ENCODE measurements at places on chromosomes 7 and 10.
A peak's percentile ranks its signal among the peaks of the same experiment; 100 is the strongest.

DNA sequence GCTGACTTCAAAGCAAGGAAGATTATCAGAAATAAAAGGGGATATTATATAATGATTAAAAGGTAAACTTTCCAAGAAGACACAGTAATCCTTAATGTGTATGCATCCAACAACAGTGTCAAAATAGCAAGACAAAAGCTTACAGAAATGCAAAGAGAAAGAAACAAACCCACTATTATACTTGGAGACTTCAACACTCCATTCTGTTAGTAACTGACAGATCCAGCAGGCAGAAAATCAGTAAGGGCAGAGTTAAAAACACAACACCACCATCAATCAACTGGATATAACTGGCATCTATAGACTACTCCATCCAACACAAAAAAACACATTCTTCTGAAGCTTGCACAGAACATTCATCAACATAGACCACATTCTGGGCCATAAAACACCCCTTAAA lies 103.8 kb downstream of the OR13A1 start:
- DNase-seq, result no peak

GRCh38 chr7:91949221-91950009 lies 8.8 kb downstream of the AKAP9 start:
- no peak for DNase-seq

GRCh38 chr7:100886936-100887515 lies 2.5 kb downstream of the UFSP1 start:
- no peak for DNase-seq

DNA sequence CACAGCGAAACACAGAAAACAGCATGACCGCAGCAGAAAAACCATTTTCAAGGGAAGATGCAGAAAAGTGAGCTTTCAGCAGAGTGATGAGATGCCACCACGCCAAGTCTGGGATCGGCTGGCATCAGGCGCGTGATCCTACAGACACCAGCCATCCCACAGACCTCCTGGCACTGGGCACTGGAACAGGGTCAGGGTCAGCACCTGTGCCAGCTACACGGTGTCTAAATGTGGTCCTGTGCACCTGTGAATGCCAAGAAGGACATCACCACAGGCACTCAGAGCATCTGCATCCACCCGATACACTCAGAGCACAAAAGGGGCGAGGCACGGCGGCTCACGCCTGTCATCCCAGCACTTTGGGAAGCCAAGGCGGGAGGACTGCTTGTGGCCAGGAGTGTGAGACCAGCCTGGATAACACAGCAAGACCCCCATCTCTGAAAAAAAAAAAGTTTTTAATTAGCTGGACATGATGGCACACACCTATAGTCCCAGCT lies 31.5 kb downstream of the STK32C start:
- no peak for DNase-seq

DNA sequence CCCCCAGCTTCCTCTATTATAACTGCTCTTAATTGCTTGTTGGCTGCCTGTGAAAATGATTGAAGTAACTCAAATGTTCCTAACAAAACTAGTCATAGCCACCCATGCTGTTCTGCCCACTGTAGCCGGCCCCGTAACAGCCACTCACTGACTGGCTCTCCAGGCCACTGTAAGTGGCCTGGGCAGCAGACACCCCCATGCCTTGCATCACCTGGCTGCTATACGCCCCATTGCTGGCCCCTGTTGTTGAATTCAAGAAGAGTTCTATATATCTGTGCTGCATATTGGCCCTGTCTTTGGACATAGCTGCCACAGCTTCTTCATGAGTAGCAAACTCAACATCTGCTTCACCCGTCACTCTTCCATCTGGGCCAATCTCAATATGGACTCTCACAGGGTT lies 15.1 kb downstream of the FXYD4 start:
- DNase-seq, result no peak

DNA sequence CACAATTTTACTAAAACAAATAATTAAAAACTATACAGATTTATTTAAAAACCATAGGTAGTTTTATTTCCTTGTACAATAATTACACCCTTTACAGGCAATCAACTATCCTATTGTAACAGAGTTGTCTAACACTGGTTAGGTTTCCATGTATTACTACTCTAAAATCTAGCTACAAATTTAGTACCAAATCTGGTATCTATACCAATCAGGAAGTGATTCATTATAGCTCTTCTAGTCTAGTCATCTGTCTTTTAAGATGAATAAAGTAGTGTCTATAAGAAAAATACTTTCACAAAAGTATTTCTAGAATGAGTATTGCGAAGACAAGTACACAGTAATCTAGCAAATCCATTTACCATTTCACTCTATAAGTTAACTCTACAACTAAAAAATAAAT lies 16.9 kb downstream of the ZNF800 start:
- DNase-seq, result no peak

- no peak for DNase-seq
Measured at GRCh38 chr10:89210794-89211425, 3.8 kb upstream of the CH25H start.

GRCh38 chr10:86649471-86650150 lies 4.7 kb upstream of the OPN4 start:
- DNase-seq, result no peak

GRCh38 chr7:91929463-91929862 lies 11.2 kb upstream of the AKAP9 start:
- DNase-seq, result no peak

GRCh38 chr10:47189802-47190201 lies 110.2 kb upstream of the GDF10 start:
- no peak for DNase-seq

DNA sequence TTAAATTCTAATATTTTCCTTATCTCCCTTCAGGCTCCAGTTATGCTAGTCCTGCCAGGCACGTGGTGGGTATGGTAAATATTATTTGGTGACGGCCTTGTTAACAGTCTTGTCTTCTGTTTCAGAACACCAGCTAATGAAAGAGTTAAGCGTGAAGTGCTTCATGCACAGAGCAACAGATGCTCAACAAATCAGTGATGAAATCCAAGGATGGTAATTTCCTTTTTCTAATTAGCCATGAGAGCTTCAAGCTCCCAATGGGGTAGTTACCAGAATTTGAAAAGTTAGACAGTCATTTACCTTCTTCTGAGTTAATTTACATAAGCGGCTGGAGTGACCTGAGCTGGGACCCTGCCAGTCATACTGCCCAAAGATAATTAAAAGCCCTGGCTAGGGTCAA lies 1.9 kb upstream of the OTUD1 start:
- DNase-seq, result no peak

- DNase-seq, result no peak
Measured at GRCh38 chr10:70756700-70757360, 28.3 kb downstream of the TBATA start.

DNA sequence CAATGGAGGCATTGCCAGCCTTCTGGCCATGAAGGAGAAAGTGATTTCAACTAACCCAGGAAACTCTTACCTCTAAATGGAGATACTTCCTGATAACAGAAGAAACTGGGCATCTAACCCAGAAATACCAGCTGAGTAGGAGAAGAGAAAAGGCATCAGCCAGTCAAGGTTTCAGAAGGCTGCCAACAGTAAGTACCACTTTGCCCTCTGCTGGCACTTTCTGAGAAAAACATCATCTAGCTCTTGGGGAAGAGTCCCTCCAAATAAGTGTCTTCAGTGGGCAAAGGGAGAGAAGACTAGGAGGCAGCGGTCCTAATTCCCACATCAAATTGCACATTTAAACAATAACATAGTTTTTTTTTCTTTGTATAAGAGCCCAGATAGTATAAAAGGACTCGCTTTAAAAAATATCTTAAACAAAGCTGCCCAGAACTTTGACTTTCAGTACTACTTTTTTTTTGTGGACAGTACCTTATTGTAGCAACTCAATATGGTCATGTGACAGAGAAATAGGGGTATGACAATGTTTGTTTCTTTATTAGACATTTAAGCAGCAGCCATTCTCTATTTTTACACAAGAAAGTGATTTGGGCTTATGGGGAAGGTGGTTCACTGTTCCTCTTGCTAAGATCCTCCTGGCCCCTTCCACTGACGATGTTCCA lies 157.3 kb downstream of the CTTNBP2 start:
- peak; percentile 12 for DNase-seq

GRCh38 chr10:24344279-24344678 lies 135.3 kb downstream of the KIAA1217 start:
- no peak for DNase-seq

DNA sequence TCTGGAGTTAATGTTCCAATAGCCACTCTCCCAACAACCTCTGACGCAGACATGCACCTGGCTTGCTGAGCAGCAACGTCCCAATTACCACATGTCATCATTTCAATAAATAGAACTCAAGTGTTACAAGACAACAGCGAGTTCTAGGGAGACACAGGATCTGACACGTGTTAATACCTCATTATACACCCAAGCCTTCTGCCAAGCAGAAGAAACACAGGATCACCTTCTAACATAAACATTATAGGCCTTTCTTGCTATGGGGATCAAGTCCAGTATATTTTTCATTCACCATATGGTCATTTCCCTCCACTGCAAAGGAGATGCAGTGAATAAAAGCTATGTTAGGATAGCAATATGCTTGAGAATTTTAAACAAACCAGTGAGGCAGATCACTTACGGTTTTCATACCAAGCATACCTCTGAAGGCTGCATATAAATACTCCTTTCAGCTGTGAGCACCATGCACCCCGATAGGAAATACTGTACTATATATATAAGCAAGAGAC lies 74.2 kb downstream of the JAZF1 start:
- DNase-seq, result no peak

GRCh38 chr10:124450783-124451057 lies 885 bp upstream of the NKX1-2 start:
- no peak for DNase-seq

GRCh38 chr7:152891160-152891621 lies 131.6 kb downstream of the ACTR3B start:
- no peak for DNase-seq

- no peak for DNase-seq
Measured at GRCh38 chr10:116184512-116184794, 88.6 kb downstream of the GFRA1 start.

DNA sequence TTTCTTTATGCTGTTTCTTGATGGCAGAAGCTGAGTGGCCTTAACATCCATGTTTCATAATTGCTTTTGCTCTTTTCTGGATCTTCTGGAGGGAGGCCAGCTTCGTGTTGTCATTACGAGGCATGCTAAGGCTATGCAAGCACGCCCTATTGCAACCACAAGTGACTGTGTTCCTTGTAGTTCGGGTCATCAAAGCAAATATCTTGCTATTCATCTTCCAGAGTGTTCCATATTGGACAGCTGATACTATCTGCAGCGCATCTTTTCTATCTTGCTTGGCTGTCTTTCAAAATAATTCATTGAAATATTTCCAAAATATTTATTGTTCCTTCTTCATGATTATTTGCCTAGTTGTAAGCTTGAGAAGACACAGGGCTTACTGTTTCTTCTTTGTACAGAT lies 5.0 kb downstream of the EPHB6 start:
- DNase-seq, result no peak

DNA sequence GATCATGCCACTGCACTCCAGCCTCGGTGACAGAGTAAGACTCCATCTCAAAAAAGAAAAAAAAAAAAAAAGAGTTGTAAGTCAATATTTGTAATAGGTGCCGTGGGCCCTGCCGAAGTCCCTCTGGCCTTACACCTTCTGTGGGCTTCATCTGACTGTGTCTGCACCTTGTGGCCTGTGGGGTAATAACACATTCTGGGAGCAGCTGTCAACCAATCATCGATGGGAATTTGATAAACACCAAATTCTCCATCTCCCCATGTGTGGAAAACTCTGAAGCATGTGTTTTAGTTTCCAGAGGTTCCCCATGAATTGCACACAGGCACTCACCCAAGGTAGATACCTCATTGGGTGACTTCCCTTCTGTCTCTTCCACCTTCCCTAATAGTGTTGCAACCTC lies 10.8 kb downstream of the ZNF394 start:
- no peak for DNase-seq

DNA sequence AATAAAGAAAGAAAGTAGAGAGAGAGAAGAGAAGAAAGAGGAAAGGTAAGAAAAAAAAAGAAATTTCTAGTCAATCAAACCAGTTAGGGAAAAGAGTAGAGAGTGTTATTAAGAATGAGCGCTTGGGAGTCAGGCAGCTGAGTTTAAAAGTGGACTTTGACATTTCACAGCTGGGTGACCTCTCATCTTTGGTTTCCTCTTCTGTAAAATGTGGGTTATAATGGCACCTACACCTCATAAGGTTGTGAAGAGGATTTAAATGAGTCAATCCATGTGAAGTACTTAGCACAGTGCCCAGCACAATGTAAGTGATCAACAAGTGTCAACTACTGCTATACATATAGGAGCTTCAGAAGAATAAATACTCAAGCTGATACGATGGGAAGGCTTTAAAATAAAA lies 12.2 kb downstream of the HOXA1 start:
- DNase-seq, result no peak

DNA sequence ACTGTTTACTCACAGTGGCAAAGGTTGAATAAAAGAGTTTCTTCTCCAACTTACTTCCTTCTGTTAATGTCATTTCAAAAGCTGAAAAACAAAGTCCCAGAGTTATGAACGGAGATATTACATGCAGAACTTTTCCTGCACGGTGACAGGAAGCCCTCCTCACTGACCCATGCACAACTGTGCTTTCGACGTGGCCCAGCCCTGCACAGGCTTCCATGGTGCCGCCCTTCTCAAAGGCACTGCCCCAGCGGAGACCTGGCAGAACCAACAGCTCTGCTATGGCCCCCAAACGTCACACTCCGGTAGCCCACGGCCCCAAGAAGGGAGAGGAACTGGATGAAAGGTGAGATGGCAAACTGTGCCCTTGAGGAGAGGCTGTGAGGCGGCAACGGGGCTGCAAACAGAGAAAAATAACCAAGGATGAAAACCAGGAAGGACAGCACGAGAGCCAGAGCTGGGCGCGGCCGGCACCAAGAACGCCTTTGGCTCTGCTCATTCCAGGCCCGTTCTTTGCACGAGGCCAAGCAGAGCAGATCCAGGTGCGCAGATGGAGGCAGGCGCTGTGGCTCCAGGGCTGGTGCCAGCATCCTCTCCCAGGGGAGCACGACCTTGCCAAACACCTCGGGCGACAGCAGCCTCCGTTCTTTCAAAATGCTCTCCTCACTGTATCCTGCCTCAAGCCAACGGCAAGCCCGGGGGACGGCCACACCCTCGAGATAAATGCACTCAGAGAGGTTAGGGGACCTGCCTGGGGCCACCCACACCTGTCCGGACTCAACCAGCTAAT lies 7.0 kb upstream of the FUOM start:
- no peak for DNase-seq

DNA sequence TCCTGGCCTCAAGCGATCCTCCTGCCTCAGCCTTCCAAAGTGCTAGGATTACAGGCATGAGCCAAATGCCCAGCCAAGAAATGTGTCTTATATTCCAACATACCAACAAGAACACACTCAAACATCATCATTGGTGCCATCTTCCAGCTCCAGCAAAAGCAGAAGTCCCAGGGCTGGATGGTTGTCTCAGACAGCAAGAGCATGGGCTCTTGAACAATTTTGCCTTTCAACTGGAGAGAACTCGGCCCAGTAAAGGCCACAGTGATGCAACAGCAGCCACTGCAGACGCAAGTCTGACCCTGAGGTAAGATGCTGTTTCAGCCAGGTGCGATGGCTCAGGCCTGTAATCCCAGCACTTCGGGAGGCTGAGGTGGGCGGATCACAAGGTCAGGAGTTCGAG lies 52.8 kb upstream of the NFE2L3 start:
- DNase-seq, result no peak

- no peak for DNase-seq
Measured at GRCh38 chr7:102008535-102009262, 191.3 kb downstream of the CUX1 start.

GRCh38 chr7:108335269-108335918 lies 120.8 kb downstream of the NRCAM start:
- no peak for DNase-seq
